ENCODE measurements at places on chromosomes 2 and 18.
A peak's percentile ranks its signal among the peaks of the same experiment; 100 is the strongest.

DNA sequence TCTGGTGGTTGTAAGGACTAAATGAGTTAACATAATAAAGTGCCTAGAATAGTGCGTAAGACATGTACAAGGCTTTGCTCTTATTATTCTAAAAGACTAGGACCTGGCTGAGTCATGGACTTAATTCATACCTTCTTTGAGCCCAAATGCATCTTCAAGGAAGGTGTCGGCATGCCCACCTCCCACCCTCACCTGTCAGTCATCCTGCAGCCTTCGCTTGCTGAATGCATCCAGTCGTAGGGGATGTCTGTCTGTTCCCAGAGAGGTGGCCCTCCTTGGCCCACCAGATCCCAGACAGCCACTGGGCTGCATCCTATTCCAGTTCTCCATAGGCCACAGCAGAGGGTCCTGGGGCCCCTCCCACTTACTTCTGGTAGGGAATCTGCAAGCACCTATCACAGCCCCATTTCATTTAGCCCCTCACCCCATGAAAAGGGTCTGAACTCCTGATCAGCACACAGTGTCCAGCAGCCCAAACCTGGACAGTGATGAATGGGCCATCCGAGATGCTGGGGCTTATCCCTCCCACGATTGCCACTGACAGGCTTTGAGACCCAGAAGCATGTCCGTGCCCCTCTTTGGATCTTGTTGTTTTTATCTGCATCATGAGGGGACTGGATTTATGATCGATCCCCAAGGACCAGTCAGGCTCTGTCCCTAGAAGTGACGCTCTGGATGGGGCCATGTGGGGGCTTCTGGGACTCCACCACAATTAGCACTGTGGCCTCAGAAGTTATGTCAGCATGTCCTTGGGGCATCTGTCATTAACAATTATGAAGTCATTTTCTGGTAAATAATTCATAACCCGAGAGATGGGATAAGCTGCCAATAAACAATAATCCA lies 101.1 kb downstream of the KLHL29 start:
- peaks cover 3% of the 10 kb centered on the region for H3K27me3 ChIP-seq
- H3K4me1 ChIP-seq, result peaks cover 93% of the 10 kb centered on the region
- peak overlapping the region; percentile 52 for H3K4me3 ChIP-seq
- peak; percentile 35 for DNase-seq
- no peaks in the 10 kb centered on the region for H3K36me3 ChIP-seq
- peak overlapping the region; percentile 47 for H3K27ac ChIP-seq

DNA sequence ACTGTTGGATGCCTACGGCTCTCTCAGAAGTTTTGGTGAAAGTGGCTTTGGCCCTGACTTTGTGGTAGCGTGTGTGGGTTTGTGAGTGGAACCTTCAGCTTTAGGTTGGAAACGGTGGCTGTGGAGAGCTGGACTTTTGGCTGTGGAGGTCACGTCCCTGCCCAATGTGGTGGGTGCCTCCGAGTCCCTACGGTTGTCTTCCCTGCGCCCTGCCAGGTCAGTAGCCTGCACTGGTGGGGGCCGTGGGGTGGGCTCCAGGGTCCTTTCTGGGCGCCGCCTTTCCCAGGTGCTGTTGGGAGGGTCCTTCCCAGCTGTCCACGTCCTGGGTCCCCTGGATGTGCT lies 11.1 kb downstream of the COLEC11 start:
- H3K36me3 ChIP-seq, result no peaks in the 10 kb centered on the region
- DNase-seq, result no peak
- no peak overlapping the region for H3K4me3 ChIP-seq
- peaks cover 9% of the 10 kb centered on the region for H3K27me3 ChIP-seq
- H3K4me1 ChIP-seq, result peaks cover 32% of the 10 kb centered on the region
- H3K27ac ChIP-seq, result no peak overlapping the region

GRCh38 chr2:85250045-85250444 lies 77.7 kb downstream of the TGOLN2 start:
- peaks cover 89% of the 10 kb centered on the region for H3K4me1 ChIP-seq
- H3K27ac ChIP-seq, result peak overlapping the region; percentile 94
- no peaks in the 10 kb centered on the region for H3K36me3 ChIP-seq
- DNase-seq, result no peak
- peaks cover 4% of the 10 kb centered on the region for H3K27me3 ChIP-seq

DNA sequence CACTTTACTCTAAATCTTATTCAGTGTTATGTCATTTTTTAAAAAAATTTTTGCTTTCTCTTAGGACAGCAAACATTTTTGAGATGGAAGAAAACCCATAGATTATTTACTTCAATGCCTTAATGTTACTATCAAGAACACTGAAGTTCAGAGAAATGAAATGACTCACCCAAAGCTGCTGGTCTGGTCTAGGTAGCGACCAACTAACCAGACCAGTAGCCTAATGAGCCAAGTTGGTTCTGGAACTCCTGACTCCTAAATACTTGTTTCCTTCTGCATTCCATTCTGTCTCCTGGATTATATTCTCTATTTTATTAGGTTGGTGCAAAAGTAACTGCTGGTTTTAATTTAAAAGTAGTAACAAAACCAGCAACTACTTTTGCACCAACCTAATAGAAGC lies 35.4 kb downstream of the SLC8A1 start:
- peaks cover 5% of the 10 kb centered on the region for H3K4me1 ChIP-seq
- no peaks in the 10 kb centered on the region for H3K27me3 ChIP-seq
- no peak overlapping the region for H3K27ac ChIP-seq
- DNase-seq, result no peak
- no peaks in the 10 kb centered on the region for H3K36me3 ChIP-seq

DNA sequence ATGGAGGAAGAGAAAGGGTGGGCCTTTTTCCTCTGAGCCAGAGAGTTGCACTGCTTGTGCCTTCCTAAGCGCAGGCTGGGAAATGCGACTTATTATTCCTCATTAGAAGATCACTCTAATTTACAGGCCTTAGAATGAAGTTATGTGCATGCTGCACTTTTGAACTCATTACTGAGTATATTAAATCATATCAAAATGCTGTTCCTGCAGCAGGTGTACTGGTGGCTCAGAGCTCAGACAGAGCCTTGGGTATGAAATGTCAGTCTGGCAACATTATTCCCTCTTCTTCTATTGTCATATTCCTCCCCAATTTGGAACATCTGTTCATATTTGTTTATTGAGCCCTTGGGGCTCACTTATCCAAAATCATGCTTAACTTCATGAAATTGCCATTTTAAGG lies 85.5 kb downstream of the ADCYAP1 start:
- no peaks in the 10 kb centered on the region for H3K4me1 ChIP-seq
- no peak for DNase-seq
- peaks cover 50% of the 10 kb centered on the region for H3K36me3 ChIP-seq
- H3K4me3 ChIP-seq, result no peak overlapping the region
- no peak overlapping the region for H3K27ac ChIP-seq

- H3K27me3 ChIP-seq, result peaks cover 5% of the 10 kb centered on the region
- no peak overlapping the region for H3K4me3 ChIP-seq
- no peak for DNase-seq
- H3K36me3 ChIP-seq, result peaks cover 3% of the 10 kb centered on the region
- no peak overlapping the region for H3K27ac ChIP-seq
- H3K4me1 ChIP-seq, result peaks cover 23% of the 10 kb centered on the region
Measured at GRCh38 chr2:109377976-109378375, 235.8 kb downstream of the SEPTIN10 start.

DNA sequence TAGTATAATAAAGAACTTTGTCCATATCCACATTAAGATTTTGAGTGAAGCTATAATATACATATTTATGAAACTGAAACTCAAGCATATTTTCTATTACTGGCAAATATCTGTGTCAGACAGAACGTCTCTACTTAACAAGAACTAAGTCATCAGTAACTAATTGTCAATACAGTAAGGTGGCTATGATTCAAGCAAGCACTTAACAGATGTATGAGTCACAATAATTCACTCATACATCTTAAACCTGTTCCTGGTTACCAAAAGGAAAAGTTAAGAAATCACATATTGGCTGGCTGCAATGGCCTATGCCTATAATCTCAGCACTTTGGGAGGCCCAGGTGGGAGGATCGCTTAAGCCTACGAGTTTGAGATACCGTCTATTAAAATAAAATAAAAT lies 96.0 kb downstream of the SOS1 start:
- H3K27me3 ChIP-seq, result no peaks in the 10 kb centered on the region
- H3K36me3 ChIP-seq, result peaks cover 20% of the 10 kb centered on the region
- no peak overlapping the region for H3K4me3 ChIP-seq
- no peak overlapping the region for H3K27ac ChIP-seq

DNA sequence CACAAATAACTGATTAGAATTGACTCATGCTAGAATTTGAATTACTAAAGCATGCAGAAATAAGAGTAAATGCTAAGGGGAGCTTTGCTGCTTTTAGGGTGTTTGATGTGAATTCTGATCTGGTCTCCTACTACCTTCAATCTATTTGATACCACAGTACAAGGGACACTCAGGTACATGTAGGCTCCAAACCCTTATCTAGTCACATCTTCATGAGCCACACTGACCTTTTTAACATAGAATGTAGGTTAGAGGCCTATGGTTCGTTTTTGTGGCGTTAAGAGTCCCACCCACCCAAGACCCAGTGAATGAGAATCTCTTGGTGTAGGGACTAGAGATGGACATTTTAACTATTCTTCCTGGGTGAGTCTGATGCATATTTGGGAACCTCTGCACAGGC lies 65.7 kb downstream of the PLCL1 start:
- H3K4me3 ChIP-seq, result no peak overlapping the region
- H3K36me3 ChIP-seq, result no peaks in the 10 kb centered on the region
- peaks cover 14% of the 10 kb centered on the region for H3K4me1 ChIP-seq
- H3K27ac ChIP-seq, result no peak overlapping the region
- peaks cover 3% of the 10 kb centered on the region for H3K27me3 ChIP-seq

DNA sequence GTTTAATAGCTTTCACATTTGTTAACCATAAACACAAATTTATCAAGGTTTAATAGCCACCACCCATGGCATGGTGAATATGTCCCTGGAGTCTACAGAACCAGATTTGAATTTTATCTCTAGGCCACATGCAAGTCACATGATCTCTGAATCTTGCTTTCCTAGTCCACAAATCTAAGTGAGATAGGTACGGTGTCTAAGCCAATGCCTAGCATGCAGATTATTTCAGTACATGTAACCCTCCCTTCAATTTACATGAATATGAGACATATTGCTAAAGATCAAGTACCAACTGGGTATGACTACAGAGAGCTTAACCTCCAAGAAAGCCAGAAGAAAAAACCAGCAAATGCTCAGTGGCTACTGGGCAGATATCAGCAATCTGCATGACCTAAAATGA lies 10.0 kb downstream of the ZNF24 start:
- no peaks in the 10 kb centered on the region for H3K27me3 ChIP-seq
- no peak overlapping the region for H3K27ac ChIP-seq
- H3K4me3 ChIP-seq, result no peak overlapping the region

DNA sequence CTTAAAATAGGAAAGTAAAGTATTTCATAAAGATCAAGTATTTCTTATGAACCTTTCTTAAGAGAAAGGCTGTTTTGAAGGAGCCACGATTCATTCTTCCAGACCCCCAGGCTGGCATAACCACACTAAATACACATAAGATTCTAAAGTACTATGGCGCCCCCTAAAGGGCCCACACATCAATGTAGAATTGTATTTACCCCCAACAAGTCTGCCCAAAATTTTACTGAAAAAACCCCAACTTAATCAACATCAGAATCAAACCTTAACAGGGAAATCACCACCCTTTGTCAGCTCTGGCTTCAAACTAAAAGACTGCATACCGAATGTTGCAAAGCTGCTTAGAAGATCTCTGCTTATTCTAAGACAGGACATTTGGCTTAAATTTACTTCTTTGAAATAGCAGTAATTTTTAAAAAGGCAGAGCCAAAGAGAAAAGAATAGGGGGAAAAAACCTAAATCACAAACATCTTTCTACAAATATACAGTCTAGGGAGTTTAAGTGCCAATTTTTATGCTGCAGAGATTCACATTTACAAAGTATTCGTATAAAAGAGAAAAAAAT lies 20.4 kb upstream of the BCL2 start:
- no peak overlapping the region for H3K27ac ChIP-seq
- peaks cover 3% of the 10 kb centered on the region for H3K4me1 ChIP-seq
- DNase-seq, result peak; percentile 57
- no peaks in the 10 kb centered on the region for H3K27me3 ChIP-seq
- peaks cover 63% of the 10 kb centered on the region for H3K36me3 ChIP-seq

DNA sequence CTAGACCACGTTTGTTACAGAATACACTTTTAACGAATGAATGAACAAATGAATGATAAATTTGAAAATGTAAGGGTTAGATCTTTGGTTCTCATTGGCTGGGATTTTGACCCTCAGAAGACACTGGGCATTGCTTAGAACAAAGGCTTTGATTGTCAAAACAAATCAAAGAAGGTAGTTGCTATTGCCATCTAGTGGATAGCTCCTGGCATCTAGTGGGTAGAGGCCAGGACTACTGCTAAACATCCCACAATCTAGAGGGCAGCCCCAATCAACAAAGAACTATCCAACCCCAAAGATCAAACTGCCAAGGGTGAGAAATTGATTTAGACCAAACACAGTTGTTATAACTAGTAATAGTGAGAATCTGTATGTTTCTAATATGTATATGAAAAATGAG lies 552.3 kb downstream of the KCNJ3 start:
- H3K36me3 ChIP-seq, result no peaks in the 10 kb centered on the region
- no peak for DNase-seq
- H3K27me3 ChIP-seq, result no peaks in the 10 kb centered on the region
- H3K4me1 ChIP-seq, result no peaks in the 10 kb centered on the region

GRCh38 chr2:138102664-138103063 lies 138.4 kb downstream of the HNMT start:
- no peak for DNase-seq
- H3K36me3 ChIP-seq, result no peaks in the 10 kb centered on the region
- H3K4me3 ChIP-seq, result no peak overlapping the region
- H3K4me1 ChIP-seq, result peaks cover 4% of the 10 kb centered on the region
- H3K27ac ChIP-seq, result no peak overlapping the region

- peaks cover 28% of the 10 kb centered on the region for H3K4me1 ChIP-seq
- peak; percentile 63 for DNase-seq
- no peak overlapping the region for H3K27ac ChIP-seq
Measured at GRCh38 chr2:1591978-1592907, 152.1 kb downstream of the PXDN start.
